T1000 (cell line): ENCODE measurements at places on chromosomes 4 and X.
A peak's percentile ranks its signal among the peaks of the same experiment; 100 is the strongest.

- DNase-seq = no peak
These were observed 25.2 kb downstream of the NOP14 start for GRCh38 chr4:2937986-2938385.

- DNase-seq = no peak
These were observed 150.9 kb downstream of the SPRY1 start for GRCh38 chr4:123547216-123548165.

- no peak for DNase-seq
These were observed 8.2 kb downstream of the FHIP1A start for GRCh38 chr4:151417164-151417571.

GRCh38 chrX:16162391-16162790 is 4.9 kb upstream of the MAGEB17 start:
- no peak for DNase-seq

DNA sequence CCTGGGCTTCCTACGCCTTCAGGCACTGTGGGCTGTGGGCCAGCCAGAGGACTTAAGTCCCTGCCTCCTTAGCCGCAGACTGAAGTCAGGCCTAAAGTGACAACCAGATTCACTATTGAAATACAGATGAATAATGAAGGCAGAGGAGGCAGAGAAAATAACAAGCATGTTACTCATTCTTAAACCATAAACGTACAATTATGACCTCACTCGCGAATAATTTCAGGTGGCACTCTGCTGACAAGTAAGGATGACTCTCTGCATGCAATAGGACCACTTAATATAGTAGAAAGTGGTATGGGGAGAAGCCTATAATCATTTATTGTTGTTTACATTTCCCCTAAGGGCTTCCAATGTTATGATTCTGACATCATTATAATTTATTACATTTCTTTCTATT is 409.2 kb upstream of the FGF13 start:
- no peak for DNase-seq

DNA sequence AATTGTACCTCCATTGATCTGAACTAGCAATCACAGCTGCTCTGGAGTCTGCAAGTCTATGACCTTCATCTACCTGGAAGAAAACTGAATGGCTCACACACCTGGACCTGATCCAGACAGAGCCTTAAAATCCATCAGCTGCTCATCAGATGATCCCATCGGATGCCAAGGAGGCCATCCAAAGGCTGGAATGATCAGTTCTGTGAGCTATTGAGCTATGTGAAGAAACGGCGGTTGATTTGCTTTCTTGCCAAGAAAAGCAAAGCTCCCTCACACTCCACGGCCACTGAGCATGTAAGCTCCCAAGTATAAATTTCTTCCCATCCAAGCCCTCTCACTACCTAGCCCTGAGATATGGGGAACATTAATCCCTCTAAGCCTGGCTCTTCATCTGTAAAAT is 63.1 kb downstream of the RELL1 start:
- DNase-seq = no peak

GRCh38 chr4:101784957-101785356 is 5.6 kb upstream of the BANK1 start:
- no peak for DNase-seq

- DNase-seq = no peak
These were observed 100.3 kb downstream of the CDS1 start for GRCh38 chr4:84683064-84683850.

DNA sequence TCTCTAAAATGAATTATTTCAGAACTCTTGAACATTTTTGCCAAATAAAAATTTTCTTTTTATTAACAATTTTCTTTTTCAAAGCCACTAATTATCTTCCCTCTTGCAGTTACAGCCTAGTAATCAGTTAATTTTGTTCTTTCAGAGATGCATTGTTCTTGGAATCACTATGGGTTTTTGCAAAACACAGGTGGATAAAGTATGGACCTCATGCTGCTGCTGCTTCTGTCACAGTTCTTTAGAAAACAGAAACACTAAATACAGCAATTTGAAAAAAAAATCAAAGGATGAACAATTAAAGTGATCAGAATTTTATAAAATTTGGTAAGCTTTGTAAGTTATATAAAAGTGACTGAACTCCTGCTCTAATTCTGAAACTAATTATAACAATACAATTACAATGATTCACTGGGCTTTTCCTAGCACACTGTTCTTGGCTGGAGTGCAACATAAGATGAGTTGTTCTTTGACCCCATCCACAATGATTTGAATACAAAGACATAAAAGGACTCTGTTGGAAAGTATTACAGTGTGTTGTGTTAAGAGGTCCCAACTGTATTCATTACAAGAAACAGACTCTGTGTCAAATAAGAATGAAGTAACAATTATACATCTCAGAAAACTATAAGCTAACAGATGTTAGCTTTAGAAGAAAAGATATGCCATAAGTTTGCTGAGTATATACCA is 59.4 kb upstream of the GK2 start:
- DNase-seq = no peak

DNA sequence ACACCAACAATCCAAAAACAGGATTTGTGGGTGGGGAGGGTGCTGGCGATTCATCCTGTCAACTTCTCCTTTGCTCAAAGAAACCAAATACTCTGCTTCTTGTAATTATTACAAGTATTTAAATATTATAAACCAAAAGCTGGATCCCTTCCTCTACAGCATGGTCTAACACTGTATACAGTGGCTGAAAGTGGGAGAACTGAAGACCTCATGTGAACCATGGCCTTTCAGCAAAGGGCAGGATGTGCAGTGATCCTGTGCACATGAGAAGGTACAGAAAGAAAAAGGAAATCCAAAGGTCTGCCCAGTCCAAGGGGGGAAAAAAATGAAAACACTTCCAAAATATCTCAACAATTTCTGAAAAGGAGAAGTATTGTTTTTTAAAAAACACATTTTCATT is 5.3 kb upstream of the CXorf38 start:
- DNase-seq = no peak

GRCh38 chr4:54525602-54526001 is 132.2 kb upstream of the KIT start:
- peak; percentile 27 for DNase-seq

DNA sequence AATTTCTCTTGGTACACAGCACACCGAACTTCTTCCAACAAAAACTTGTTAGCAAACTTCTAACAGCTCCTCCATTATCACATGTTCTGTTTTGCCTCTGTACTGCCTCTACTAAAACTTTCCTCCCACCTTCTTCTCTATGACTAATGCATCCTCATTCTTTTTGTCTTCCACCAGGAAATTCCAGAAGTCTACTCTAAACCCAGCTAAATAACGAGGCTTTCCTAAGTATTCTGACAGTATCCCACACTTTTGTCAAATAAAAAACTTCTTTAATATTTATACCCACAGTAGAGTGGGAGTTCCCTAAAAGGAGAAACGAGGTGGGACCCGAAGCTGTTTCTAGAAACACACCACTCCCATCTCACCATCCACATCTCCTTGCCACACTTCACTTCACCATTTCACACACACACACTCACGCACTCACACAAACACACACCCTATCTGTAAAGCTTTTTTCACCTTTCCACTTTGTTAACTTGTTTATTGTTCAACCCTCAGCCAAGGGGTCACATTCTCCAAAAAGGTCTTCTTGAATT is 280.3 kb downstream of the ARAP2 start:
- DNase-seq = no peak

GRCh38 chr4:2809610-2810180 is 16.8 kb downstream of the SH3BP2 start:
- no peak for DNase-seq

DNA sequence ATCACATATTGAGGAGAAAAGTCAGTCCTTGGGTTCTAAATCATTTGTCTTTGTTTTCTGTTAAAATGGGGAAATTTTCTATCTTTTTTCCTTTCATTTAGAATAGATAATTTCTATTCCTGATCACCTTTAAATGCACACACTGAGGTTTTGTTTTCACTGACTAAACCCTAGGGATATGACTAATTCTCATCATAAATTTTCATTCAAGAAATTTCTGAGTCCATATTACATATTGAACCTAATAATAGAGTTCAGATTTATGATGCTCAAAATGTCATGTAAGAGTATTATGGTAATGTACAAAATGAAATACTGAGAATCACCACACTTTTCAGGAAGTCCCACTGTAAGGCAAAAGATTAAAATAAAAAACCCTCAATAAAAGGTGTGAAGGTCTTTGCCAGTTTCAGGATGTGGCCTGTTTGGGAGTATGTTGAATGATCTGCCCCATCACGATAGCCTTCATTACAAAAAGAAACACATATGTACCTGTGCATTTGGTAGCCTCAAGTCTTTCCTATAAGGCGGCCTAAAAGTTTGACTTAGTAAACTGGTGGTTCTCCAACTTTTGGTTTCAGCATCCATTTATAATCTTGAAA is 49.4 kb downstream of the LEF1 start:
- DNase-seq = no peak

DNA sequence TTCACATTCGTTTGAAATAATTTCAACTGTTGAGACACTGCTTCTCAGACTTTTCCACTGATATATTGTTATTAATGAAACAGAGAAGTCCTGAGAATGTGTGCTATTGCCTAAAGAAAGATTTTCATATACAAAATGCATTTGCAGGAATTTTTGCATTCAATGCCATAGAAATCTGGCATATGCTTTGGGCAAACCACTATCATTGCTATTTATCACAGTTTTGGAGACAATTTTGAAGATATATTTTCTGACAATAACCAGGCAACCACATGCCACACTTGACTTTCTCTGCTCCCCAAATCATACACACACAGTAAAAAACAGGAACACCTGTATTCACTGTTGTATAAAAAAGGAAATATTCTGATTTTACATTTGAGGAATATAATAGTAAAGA is 1303.7 kb upstream of the IGFBP7 start:
- no peak for DNase-seq

- peak; percentile 58 for DNase-seq
These were observed 2.2 kb downstream of the NKX6-1 start for GRCh38 chr4:84496706-84497503.

DNA sequence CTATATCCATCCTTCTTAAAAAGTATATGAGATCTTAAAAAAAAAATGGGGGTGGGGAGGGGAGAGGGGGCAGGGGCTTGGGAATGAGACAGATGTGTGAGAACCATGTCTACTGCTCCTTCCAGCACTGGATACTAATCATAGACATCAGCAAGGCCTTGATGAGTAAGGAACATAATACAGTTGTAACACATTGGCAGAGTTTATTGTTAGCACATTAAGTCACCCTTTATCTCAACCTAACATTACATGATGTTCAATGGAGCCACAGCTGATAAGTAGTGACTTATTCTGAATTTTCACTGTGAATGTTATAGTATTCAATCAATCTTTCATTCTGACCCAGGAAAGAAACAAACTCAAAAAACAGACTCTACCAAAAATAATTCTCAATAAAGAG is 47.3 kb upstream of the KCNE5 start:
- no peak for DNase-seq

DNA sequence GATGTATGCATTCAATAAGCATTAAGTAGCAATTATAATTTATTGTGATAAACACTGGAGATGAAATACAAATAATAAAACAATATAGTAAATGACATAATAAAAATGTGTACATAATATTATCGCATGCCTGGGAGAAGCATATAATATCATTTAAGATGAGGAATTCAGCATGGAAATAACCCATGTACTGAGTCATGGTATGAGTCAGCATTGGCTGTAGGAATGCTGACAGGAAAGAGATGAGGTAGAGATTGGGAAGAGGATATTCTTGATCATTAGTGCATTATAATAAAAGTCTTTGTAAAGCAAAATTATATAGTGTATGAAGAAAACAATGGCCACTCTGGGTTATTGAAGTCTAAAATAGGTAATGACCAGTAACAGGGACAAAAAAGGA is 82.8 kb downstream of the MAGEB10 start:
- no peak for DNase-seq

DNA sequence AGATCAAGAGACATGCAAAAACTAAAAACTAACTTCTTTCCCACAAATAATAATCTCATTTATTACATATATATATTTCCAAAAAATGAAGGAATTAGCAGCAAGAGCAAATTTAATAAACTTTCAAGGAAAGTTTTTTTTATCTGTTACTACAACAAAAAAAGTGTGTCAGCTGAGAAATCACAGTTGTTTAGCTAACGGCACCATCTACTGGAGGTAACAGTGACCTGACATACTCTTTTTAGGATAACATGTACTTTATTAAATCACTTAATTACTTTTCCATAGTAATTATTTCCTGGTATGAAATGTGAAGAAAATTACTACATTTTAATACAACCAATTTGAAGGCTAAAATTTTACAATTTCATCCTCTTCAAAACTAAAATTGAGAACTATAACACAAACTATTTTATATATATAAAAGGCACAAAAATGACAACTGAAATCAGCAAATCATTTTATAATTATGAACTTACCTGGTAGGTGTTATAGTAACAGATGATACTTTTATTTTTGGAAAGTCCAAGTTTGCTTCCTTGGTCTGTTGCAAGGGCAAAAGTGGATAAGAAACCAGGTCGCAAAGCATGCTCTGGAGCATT is 9.1 kb downstream of the LAMTOR3 start:
- DNase-seq = no peak

DNA sequence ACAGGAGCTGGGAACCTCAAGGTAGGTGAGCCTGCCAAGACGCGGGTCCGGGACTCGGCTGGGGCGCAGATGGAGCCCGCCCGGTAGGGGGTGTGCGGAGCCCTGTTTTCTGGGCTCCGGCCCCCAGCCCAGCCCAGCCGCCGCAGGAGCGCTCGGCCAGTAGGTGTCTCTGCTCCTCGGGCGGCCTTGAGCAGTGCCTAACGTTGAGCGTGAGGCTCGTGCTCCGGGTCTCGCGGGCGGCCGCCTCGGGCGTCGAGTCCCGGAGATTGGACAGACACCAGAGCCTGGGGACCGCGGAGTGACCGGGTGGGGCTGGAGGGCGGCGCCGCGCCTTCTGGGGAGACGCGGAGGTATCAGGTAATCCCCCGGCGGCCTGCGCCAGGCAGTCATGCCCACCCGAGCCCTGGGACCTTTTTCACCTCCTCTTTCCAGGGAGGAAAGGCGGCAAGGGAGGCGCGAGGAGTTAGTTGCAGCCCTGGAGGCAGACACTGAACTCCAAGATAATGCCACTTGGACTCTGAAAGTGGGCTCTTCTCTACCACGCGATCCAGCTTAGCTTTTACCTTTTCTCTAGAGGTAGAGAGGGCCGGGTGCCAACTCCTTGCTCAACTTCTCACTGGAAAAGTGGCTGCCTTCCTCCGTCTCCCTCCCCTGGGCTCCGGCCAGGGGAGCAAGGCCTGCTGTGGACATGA is 14.5 kb upstream of the FGG start:
- DNase-seq = no peak

DNA sequence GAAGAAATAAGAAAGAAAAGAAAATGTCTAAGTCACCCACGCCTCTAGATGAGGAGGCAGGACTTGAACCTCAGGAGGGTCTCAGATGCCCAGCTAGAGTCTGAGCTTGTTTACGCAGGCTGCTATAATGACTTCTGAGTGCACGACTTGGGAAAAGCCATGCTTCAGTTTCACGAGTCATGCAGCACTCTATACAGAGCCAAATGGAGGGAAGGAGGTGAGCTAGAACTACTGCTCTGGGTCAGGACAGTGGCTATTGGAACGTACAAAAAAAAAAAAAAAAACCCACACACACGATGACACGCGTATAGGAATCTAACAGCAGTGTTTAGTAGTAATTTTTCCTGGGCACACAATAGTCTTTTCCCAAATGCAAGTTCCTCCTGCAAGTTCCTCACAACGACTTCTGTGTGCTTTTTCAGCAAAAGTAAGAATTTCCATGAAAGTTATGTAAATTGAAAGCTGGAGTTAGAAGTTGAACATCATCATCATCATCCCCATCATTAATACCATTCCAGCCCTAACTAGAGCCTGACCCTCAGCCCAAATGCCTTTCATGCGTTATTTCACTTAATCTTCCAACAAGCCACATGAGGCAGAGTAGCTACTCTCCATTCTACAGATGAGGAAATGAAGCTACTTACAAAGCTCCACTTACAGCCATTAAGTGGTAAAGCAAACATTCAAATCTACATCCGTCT is 36.6 kb downstream of the IRF2 start:
- DNase-seq = no peak
